ENCODE measurements at places on chromosomes 6 and 20.

- no peak for DNase-seq
Measured at GRCh38 chr20:62238569-62239277, 402 bp downstream of the OSBPL2 start.

DNA sequence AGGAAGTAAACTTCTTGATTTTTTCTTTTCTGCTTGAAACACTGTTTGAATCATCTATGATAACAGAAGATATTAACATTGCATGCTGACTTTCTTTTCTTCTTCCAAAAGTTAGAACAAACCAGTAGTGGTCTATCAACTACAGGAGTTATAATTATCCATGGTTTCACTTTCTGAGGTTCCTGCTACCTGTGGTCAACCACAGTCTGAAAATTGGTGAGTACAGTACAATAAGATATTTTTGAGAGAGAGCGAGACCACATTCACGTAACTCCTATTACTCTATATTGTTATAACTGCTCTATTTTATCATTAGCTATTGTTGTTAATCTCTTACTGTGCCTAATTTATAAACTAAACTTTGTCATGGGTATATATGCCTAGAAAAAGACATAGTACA lies 86.1 kb downstream of the MAP7 start:
- no peak for DNase-seq

- no peak for DNase-seq
Measured at GRCh38 chr6:166802401-166802800, 153.9 kb downstream of the RNASET2 start.

- DNase-seq, result no peak
Measured at GRCh38 chr6:110468731-110469130, 7.7 kb downstream of the SLC22A16 start.

- peak; percentile 11 for DNase-seq
Measured at GRCh38 chr20:51014797-51015722, 7.8 kb downstream of the KCNG1 start.

DNA sequence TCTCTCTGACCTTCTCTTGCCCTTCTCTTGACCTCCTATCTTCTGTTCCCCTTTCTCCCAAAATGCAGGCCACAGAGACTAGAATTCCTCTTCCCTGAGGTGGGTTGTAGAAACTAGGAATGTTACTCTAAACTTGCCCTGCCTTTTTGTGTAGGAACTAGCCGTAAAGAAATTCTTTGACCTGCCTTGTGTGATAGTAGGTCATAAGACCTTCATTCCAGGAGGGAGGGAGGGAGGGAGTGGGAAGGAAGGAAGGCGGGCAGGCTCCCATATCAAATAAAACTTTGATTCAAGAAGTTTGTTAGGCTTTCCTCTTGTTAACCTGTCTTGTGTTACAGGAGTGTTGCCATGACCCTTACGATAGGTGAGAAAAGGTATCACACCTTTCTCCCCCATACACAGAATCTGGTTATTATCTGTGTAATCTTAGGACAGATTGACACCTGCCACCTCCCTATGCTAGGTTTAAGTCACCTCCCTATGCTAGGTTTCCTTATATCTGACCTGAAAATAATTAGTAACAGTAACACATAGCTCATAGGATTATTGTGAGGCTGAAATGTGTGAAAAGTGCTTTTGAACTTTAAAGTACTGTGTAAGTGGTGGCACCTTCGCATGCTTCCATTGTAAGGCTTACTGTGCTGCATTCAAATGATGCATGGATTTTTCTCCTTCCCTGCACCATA lies 32.6 kb upstream of the FUCA2 start:
- DNase-seq, result no peak

GRCh38 chr6:84251891-84252539 lies 24.6 kb upstream of the CEP162 start:
- no peak for DNase-seq

- DNase-seq, result no peak
Measured at GRCh38 chr6:148998704-148999103, 251.9 kb downstream of the UST start.

GRCh38 chr6:17022604-17023003 lies 79.2 kb upstream of the STMND1 start:
- no peak for DNase-seq

DNA sequence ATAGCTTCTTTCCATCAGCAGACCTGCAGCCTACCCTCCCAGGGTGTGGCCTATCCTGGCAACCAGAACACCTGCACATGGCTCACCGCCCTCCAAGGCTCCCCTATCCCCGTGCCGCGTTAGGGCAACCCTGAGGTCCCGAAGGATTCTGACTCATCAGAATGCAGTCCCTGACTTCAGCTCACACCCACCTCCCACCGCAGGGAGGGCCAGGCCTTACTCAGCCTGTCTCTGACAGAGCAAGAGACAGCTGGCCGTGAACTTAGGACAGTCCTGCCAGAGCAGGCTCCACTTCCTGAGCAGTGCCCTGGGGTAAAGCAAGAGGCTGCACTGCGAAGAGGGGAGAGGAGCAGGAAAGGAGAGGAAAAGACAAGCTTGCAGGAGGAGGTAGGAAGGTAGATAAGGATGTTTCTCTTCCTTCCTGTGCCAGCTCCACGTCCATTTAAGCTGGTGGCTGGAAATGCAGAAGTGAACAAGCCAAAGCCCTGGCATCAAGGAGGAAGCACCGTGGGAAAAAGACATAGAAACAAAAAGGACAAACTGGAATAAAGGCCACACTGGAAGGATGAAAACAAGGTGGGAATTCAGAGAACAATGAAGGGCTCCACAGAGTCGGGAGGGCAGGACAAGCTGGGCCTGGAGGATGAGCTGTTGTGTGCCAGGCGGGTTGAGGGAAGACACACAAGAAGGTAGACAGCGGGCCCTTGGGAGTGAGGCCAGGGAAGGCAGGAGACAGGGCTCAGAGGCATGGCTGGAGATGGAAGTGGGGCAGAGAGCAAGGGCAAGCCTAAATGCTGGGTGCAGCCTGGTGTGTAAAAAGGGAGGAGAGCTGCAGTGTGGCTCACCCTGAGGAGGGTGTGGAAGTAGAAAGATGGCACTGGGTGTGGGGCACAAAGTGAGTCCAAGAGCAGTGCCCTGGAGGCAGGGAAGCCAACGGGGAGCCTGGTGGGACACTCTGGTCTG lies 102.7 kb downstream of the SLC23A2 start:
- DNase-seq, result no peak

DNA sequence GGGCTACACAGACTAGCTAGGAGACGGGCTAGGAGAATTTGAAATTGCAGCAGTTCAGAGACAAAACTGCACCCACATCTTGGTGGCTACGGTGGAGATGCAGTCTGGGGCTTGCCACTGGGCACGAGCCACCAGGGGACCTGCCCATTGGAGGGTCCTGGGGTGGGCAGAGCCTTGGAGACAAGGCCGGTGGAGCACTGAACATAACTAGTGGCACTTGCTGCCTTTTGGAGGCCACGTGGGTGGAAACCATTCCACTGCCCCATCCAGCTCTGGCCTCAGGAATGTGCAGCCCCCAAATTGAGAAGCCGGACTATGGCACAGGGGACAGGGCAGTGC lies 113.4 kb downstream of the NFATC2 start:
- DNase-seq, result no peak

DNA sequence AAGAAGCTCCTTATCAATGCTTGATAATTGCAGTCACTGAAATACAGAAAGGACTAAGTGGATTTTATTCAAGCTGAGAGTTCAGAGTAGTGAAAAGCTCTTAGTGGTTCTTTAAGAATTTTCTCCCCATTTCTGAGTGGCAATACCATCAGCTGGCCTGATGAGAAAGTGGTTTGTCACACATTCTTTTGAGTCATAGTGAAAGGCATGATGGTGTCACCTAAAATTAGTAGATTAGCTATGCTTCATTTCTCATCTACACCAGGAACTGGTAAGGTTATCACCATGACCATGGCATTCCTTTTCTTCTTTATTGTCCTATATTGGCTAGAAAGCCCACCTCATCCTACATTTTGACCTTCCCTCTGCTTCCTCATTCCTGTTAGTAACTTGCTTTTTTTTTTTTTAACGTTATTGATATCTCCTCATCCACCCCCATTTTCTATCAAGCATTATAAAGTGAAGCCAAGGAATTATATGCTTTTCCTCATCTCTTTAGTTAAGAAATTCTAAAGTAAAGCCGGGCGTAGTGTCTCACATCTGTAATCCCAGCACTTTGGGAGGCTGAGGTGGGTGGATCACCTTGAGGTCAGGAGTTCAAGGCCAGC lies 67.4 kb upstream of the LOC128125822 start:
- no peak for DNase-seq

DNA sequence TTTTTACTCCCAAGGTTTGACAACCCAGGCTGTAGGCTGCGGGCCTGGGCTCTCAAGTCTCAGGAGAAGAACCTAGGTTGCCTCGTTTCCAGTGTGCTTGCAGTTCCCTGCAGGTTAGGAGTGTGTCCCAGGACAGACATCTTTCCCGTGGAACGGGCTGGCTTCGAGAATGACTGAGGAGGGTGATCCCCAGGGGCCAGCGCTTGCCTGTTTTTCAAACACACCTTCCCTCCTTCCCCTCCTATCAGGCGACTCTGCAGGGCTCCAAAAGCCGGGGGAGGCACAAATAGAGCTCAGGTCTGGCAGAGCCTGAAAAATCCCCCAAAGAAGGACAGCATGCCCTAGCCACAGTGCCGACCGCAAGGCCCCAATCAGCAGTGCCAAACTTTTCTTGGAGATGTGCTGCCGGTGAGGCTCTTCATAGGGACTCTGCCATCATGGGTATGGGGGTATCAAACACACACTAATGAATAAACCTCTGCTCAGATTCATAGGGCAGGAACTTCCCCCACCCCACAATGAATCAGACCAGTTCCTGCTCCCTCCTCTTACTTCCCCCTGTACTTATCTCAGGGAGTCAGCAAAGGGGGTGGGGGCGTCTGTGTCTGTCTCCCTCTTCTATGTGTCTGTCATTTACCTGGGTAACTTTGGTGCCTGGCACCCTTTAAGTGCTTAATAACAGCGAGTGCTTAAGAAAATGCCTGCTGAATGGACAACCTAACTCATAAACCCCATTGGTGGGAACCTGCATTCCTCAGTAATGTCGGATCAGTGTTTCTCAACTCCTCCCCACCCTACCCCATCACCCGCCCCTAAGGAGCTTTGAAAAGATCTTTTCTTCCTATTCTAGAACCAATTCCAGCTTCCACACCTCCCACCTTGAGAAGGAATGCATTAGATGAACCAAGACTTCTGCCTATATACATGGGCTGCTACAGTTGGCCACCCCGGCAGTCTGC lies 1.6 kb downstream of the KCNG1 start:
- no peak for DNase-seq

- no peak for DNase-seq
Measured at GRCh38 chr20:57620274-57620990, at the start of gene ZBP1. ZBP1 (minus strand) TSS chr20:57620426; CDS start chr20:57620295, 131 bp downstream.

DNA sequence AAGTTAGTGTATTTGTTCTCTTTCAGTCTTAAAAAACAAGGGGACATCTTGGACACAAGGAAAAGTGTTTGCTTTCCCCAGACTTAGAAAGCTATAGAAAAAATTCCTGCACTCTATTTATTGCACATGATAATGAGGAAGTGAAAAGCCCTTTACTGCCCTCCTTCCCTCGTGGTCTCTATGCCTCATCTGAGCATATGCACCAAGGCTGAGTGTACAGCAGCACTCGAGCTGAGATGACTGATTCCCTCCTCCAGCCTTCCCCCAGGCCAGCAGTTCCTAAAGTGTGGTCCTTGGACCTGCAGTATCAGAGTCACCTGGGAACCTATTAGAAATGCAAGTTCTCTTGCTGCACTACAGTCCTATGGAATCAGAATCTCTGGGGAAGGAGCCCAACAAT lies 14.3 kb upstream of the LAMP5 start:
- no peak for DNase-seq

- no peak for DNase-seq
Measured at GRCh38 chr6:43984442-43985321, 142.6 kb downstream of the MRPL14 start.

GRCh38 chr6:137698636-137699030 lies 168.4 kb upstream of the TNFAIP3 start:
- DNase-seq, result peak; percentile 9

DNA sequence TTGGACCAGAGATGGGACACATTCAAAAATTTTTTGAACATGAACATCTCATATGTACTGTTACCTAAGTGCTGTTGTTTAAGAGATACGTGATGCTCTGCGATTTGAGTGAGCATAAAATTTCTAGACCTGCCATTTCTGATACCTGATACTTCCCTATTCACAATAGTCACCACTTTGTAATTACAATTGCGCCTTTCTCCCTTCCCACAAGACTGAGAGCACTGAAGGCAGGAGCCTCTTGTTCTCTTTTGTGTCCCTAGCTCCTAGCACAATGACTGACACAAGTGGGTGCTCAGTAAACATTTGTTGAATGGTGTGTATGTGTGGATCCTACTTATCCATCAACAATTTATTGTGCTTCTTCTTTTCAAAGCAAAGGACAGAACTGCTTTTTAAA lies 92.8 kb upstream of the TMEM30A start:
- DNase-seq, result no peak

DNA sequence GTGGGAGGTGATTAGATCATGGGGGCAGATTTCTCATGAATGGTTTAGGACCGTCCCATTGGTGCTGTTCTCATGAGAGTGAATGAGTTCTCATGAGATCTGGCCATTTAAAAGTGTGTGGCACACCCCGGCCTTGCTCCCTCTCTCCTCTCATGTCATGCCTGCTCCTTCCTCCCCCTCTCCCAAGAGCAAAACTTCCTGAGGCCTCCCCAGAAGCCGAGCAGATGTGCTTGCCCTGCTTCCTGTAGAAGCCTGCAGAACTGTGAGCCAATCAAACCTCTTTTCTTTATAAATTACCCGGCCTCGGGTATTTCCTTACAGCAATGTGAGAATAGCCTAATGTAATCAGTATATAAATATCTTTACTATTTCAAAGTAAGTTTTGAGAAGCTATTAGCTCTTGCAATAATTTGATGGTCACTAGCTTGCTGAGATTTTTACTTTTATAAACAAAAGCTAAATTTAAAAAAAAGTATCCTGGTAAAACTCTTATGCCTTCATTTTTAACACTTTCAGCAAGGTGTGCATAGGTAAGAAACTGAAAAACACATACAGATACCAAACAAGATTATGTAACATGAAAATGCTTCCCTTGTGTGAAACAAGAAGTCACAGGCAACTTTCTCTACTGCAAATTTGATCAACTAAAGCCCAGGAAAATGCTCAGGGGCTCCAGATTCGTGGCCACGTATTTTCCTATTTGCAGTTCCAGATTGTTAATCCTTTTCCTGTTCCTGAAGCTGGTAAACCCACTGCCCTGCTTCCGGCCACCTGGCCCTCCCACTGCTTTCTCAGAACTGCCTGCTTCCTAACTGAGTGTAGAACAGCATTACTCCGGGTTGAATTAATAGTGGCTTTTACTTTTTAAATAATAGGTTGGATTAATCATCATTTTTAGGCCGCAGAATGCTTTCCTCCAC lies 395.1 kb upstream of the CNR1 start:
- no peak for DNase-seq

DNA sequence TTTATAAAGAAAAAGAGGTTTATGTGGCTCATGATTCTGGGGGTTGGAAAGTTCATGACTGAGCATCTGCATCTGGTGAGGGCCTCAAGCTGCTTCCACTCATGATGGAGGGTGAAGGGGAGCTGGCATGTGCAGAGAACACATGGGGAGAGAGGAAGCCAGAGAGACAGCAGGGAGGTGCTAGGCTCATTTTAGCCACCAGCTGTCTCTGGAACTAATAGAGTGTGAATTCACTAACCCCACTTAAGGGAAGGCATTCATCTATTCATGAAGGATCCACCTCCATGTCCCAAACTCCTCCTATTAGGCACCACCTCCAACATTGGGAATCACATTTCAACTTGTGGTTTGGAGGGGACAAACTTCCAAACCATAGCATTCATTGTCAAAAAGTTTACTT lies 137.3 kb upstream of the PMEPA1 start:
- DNase-seq, result no peak

- DNase-seq, result no peak
Measured at GRCh38 chr6:45712786-45713185, 302.9 kb downstream of the CLIC5 start.

- DNase-seq, result no peak
Measured at GRCh38 chr6:161547617-161548016, 273.8 kb upstream of the AGPAT4 start.

GRCh38 chr20:12201289-12201991 lies 283.7 kb downstream of the BTBD3 start:
- no peak for DNase-seq
